ENCODE measurements at places on chromosomes 12 and 14.

GRCh38 chr14:75661499-75661814, 411 bp downstream of the TTLL5 start:
- DNase-seq = no peak

DNA sequence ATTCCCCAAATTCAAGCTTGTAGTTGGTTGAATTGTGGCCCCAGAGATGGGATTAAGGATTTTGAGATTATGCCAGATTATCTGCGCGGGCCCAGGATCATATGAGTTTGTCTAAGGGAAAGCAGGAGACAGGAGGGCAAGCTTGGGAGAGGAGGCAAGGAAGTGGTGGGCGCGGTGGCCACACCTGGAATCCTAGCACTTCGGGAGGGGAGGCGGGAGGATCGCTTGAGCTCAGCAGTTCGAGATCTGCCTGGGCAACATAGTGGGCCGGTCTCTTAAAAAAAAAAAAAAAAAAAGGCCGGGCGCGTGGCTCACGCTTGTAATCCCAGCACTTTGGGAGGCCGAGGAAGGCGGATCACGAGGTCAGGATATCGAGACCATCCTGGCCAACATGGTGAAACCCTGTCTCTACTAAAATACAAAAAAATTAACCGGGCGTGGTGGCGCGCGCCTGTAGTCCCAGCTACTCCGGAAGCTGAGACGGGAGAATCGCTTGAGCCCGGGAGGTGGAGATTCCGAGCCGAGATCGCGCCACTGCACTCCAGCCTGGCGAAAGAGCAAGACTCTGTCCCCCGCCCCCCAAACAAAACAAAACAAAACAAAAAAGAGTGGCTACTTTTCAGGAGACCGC, 881 bp upstream of the PUS1 start:
- no peak for DNase-seq

- peak; percentile 75 for DNase-seq
These were observed 58.2 kb upstream of the BEGAIN start for GRCh38 chr14:100645196-100645981.

DNA sequence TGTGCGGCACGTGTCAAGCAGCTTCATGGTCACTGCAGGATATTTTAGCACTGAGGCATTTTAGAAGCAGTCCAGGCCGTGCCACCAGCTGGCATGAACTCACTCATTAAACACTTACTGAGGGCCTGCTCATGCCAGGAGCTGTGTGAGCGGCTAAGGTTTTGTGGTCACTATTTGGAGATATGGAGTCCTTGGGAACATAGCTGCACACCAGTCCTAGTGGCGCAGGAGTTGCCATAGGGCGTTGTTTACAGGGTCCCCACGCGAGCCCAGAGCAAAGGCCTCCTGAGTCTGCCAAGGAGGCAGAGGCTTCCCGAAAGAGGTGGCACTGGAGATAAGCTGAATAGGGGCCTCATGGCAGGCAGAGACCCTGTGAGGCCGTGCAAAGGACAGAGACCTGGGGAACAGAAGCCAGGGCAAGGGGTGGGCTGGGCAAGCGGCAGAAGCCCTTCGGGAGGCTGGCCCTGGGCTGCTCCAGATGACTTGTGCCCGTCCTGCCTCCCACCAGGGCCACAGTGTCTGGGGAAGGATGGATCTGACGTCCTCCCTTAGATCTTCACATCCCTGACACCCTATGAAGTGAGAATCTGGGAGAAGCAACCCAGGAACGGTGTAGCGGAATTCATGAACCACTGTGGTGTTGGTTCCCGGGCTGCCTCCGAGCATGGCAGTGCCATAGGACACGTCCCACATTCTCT, 38.9 kb downstream of the SFSWAP start:
- DNase-seq = no peak

Measured in activated naive CD8-positive, alpha-beta T cell treated with anti-CD3 and anti-CD28 coated beads, Interleukin-2, amount 50 U/mL, for 16 hours (primary cell).